Activated T-helper 9 cell treated with anti-CD3 and anti-CD28 coated beads, Interleukin-2, amount 50 U/mL, for 16 hours (primary cell): ENCODE measurements at places on chromosomes 4 and X.

DNA sequence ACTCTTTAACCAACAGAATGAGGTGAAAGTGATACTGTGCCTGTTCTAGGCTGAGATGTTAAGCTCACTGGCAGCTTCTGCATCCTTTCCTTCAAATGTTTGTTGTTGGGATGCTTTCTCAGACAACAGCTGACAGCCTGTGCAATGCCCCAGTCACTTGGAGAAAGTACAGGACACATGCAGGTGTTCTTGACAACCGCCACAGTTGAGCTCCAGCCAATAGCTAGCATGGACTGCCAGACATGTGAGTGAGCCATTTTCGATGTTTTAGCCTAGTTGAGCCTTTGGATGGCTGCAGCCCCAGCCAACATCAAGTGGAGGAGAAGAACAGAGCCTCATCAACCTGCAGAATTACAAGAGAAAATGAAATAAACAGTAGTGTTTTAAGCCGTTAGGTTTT is 94.1 kb upstream of the PPP3CA start:
- DNase-seq, result no peak

DNA sequence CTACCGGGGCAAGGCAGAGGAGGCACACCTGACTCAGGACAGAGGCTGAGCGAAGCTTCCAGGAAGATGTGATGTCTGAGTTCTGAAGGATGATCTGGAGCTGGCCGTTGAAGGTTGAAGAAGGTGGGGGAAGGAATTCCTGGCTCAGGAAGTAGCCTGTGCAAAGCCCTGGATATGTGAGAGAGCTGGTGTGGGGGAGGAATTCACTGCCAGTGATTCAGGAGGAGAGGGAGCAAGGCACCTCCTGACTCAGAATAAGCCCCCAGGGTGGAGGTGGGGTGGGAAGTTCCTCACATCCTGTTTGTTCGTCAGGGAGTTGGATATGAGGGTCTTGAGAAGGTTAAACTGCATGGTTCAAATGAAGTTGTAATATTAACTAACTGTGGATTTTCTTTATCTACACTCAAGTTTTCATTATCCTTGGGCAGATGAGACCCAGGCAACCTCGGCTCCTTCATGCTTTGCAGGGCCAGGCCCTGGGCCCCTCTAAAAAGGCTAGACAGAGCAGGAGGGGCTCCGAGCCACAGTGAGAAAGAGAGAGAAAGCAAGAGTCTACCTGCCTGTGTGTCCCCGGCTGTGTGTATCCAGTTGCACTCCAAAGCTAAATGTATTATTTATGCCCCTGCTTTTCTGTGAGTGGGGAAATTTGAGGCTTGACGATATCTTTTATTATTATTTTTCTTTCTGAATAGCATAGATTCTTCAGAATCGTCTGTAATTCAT is 7.1 kb downstream of the NHSL2 start:
- no peak for DNase-seq

GRCh38 chrX:108216405-108216804 is 124.8 kb downstream of the ATG4A start:
- DNase-seq, result no peak

- no peak for DNase-seq
These were observed 2.4 kb upstream of the SLC9A6 start for GRCh38 chrX:135982860-135983259.

DNA sequence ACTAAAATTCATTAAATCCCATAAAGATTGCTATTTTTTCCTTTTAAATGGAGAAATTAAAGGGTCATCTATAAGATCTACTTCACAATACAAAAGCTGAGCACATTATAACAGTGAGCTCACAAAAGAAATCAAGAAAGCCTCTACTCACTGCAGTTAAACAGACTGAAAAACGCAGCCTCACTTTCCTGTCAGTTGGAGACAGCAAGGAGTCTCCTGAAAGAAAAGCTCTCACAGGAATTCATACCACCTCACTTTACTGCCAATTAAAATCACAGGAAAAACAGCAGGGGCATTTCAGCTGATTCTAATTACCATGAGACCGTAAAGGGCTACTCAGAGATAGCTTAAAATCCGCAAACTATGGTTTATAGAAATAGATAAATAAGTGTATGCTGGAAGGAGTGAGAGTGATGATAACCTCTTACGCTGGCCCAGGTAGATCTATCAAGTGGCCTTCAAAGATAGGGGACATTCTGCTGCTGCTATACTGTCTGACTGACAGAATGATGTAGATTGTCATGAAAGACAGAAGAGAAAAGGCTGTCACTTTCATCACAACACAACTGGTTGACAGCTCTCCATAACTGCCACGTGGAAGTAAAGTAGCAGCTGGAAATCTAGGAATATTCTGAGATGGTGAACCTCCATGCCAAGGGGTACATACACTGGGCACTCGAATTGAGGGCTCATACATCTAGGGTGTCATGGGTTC is 1333.7 kb upstream of the DIAPH2 start:
- no peak for DNase-seq

GRCh38 chrX:100413229-100413628 is 3.2 kb upstream of the PCDH19 start:
- no peak for DNase-seq

DNA sequence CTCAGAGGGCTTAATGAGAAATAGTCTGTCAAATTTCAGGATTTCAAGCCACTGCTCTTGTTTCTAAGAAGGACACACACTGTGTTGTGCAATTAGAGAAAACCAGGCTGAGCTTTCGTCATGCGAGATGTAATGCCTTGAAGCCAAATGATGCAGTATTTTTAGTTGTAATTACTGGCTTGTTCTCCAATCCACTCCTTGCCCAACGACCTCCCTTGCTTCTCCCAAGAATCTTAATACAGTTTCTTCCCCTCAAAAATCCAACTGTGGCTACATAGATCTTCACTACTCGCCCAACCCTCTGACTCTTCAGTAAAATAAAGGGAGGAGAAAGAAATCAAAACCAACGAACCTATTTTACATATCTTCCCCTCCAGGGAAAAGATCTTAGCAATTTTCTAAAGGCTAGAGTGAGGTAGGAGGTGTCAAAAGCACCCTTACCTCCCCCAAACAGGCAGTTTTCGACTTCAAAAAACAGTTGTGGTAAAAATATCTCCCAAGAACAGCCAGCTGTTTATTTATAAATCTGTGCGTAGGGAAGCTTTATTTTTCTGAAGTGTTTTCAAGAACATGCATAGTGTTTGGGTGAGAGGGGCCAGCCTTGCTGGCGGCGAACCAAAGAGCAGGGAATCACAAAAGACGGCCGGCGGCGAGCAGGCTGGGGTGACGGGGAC is 68.7 kb downstream of the MGST2 start:
- no peak for DNase-seq

- DNase-seq, result peak; percentile 75
These were observed at the start of gene TTC29 for GRCh38 chr4:146945556-146946374. Gene TTC29 (minus strand): TSS chr4:146945864. CDS start chr4:146939895, 5,969 bp downstream.

DNA sequence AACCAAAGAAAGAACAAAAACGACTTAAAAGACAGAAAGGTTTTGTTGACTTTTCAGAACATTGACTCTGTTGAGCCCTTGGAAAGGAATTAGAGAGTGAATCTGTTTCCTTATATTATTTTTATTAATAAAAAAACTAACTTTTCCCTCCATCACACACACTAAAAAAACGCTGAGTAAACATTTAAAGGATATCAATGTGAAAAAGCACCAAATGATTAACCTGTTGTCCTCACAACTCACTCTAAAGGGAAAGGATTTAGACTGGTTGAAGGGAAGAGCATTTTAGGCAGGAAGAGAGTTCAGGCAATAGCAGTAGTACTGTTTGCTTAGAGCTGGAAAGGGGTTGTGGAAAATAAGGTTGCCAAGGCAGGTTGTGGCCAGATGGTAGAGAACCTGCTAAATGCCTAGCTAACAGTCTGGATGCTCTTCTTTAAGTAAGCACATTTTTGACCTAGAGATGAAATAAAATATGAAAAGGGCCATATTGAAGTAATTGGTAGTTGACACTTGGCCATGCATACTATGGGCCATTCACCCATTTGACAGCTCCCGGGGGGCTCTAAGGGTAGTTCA is 98.0 kb upstream of the NDP start:
- no peak for DNase-seq

- DNase-seq, result no peak
These were observed 2.1 kb upstream of the PCDH7 start for GRCh38 chr4:30718021-30718542.

- no peak for DNase-seq
These were observed 41.8 kb downstream of the RBM47 start for GRCh38 chr4:40587826-40588225.

- DNase-seq, result no peak
These were observed 1.8 kb downstream of the ARHGAP4 start for GRCh38 chrX:153924149-153924861.
